ENCODE measurements at places on chromosomes 3 and 15. TPM values are rescaled to one million over a fixed set of nuclear protein-coding genes. Genes with fewer than 3 reads are reported as not detected.

- no peak for DNase-seq
Measured at GRCh38 chr3:82629937-82630336, 868.5 kb upstream of the GBE1 start.

DNA sequence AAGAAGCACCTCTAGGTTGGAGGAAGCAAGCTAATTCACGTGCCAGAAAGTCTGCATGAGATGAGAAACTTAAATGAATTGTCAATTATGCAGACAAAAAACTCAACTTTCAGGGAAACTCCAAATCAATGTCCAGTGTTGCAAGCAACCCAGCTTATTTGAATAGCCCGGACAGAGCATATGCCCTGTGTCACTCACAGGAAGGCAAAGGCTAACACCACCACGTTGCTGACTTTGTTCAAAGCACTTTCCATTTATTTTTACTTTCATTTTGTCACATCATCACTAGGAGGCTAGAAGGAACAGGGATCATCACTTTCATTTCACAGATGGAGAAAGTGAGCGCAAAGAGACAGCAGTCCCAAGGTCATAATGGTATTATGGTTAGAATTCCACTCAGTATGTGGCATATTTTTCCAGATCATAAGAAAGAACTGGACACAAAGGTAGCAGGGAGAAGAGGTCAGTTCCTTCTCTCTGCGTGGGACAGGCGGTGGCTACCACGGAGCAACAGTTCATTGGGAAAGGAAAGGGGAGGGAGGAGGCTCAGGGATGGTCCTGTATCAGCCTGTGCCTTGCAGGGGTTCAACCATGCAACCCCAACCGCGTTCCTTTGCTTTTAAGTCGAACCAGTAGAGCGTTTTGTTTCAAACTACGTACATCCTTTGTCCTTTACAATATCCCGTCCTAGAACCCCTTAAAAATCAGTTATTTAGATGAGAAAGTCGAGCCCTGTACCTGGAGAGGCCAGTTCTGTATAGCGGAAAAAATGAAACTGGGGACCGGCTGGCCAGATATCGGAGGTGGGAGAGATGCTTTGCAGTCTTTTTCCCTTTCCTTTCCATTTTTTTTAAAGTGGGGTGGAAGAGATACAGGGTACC, 1.1 kb downstream of the HEG1 start:
- DNase-seq = no peak

DNA sequence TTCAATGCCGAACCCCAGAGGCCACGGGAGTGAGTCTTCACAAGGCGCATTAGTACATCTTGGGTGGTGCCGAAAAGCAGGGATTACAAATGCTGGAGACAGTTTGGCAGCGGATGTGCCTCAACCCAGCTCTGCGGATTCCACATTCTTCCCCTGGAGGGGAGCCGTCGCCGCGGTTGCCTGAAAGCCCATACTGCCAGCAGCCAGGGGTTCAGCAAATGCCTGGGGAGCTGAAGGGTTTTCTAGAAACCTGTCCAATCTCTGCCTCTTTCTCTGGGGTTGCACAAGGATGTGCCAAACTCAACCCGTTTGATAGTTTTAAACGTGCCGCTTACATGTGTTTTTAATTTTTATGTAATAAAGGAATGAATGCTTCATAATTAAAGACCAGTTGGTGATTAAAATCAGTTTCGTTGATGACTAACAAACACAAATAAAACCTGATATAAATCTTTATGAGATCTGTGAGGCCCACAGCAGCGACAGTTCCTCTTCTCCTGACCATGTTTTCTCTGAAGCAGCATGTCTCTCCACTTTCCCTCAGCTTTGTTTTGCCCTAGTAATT, 74.6 kb upstream of the LEKR1 start:
- peak; percentile 10 for DNase-seq

GRCh38 chr3:158121295-158121694, 11.4 kb downstream of the RSRC1 start:
- DNase-seq = no peak

DNA sequence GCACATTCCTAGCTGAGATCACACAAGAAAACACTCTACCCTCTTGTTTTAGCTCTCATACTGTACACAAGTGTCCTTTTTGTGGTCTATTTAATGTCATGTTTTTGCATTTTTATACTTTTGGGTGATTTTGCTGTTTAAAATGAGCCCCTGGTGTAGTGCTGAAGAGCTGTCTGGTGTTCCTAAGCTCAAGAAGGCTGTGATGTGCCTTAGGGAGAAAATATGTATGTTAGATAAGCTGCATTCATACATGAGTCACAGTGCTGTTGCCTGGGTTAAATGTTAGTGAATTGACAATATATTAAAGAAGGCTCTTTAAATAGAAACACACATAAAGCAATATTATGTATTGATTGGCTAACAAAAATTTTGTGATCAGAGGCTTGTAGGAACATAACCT, 387.4 kb upstream of the C2CD4B start:
- DNase-seq = no peak

DNA sequence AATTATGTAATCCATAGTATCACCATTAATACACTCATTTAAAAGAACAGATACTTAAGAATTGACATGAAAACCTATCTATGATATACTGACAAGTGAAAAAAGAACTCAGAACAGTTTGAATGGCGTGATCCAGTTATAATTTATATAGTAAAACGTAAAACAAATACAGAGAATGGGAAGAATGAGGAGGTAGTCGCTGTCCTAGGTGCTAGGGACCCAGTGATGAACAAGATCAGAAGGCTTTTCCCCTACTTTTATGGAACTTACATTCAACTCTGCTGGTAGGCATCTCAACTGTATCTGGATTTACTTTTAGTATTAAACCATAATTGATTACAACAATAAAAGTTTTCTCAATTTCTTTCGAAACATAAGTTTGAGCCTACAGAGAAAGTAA, 31.8 kb downstream of the GSK3B start:
- no peak for DNase-seq

- DNase-seq = no peak
Measured at GRCh38 chr15:70466305-70466704, 297.1 kb downstream of the UACA start.

DZIP1L gene
- 2.6 TPM for total RNA-seq

CTDSPL gene
- 50.9 TPM for total RNA-seq

COL7A1 gene
- 11.5 TPM for total RNA-seq

BSN gene
- total RNA-seq = 1.3 TPM

MASP1 gene
- 265 TPM for total RNA-seq
